PC-3 (cell line): ENCODE measurements at places on chromosomes 1 and 21. TPM values are rescaled to one million over a fixed set of nuclear protein-coding genes. Genes with fewer than 3 reads are reported as not detected.

- H3K4me1 ChIP-seq, result peaks cover 34% of the 10 kb centered on the region
- no peaks in the 10 kb centered on the region for H3K36me3 ChIP-seq
- DNase-seq, result no peak
- no peak overlapping the region for H3K27ac ChIP-seq
- H3K27me3 ChIP-seq, result no peaks in the 10 kb centered on the region
These were observed 67.8 kb downstream of the NID1 start for GRCh38 chr1:235997049-235997448.

DNA sequence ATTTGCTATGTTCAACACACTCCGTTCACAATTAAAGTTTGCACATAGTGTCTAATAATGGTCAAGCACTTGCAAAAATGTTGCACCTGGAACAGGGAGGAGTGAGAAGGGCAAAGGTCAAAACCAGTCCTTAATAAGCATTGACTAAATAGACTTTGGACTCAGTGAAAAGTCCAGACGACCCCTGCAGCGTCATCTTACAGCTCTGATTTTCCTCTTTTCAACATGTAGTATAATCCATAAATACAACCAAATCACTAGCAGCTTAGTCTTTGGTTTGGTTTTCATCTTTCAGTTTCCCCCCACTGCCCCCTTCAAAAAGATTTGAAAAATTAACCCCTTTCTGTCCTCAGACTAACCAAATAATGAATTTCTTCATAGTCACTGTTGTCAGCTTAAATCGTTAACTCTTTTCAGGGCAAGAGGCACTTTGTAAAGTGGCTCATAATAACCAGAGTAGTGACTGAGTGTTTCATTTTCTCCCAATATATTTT, 290.3 kb downstream of the PTPRC start:
- no peak overlapping the region for H3K4me3 ChIP-seq
- H3K4me1 ChIP-seq, result peaks cover 34% of the 10 kb centered on the region
- H3K27me3 ChIP-seq, result no peaks in the 10 kb centered on the region
- no peak for DNase-seq

DNA sequence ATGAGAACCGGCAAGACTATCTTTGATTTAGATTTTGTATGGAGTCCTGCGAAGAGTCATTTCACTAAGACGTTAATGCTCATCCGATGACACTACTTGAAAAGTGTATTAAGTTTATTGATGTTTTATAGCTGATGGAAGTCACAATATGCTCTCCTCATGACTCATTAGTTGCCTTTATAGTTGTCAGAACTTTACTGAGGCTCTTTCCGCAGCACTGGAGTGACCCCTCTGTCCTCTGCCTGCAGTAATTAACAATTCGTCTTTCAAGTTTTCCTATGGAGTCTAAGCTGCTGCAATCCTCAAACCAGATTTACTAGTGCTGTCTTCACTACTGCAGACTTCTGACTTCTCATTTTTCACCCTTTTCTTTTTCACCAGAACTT, 853 bp downstream of the USP16 start:
- H3K4me3 ChIP-seq, result peak overlapping the region; percentile 78
- peak overlapping the region; percentile 89 for H3K27ac ChIP-seq
- H3K4me1 ChIP-seq, result peaks cover 15% of the 10 kb centered on the region

Gene LCE1F
- not detected in 2 replicates for total RNA-seq

GRCh38 chr21:39016740-39017315, 166.4 kb downstream of the PSMG1 start:
- no peaks in the 10 kb centered on the region for H3K36me3 ChIP-seq
- H3K27ac ChIP-seq, result no peak overlapping the region
- H3K4me3 ChIP-seq, result no peak overlapping the region

DNA sequence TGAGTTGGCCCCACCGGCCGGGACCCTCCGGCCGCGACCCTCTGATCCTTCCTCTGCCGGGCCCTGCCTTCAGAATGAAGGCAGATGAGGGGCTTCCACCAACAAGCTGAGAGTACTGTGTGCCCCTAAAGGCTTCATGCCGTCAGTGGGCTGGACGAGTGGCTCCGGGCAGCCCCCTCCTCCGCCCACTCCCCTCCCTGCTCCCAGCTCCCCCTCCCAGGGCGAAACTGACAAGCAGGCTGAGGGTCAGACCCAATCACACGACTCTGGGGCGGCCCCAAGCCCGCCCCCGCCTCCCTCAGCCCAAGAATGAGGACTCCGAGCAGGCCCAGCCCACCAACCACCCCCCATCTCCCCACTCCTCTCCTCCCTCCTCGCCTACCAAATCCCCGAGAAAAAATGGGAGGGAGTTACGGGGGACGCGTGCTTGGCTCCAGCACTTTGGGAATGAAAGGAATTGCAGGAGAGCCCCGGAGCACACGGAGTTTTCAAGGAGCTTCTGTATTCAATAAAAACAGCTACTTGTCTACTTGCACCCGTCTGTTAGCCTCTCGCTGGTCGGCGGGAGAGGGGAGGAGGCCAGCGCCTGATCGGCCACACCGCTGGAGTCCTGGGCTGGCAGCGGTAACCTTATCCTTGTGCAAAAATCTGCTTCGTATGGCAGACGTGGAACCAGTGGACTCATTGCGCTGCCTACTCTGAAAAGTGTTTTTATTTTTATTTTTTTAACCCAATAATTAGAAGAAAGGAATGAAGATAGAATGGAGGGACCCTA, at the start of gene COL11A1:
COL11A1 (minus strand) TSS at position 147 of the 775 bp plus-strand sequence. CDS start 344 bp downstream, outside the sequence.
- DNase-seq, result no peak
- no peaks in the 10 kb centered on the region for H3K36me3 ChIP-seq
- no peak within 1 kb of the TSS for H3K4me3 ChIP-seq
- peaks cover 41% of the 10 kb centered on the region for H3K27me3 ChIP-seq
- H3K27ac ChIP-seq, result no peak within 1 kb of the TSS

DNA sequence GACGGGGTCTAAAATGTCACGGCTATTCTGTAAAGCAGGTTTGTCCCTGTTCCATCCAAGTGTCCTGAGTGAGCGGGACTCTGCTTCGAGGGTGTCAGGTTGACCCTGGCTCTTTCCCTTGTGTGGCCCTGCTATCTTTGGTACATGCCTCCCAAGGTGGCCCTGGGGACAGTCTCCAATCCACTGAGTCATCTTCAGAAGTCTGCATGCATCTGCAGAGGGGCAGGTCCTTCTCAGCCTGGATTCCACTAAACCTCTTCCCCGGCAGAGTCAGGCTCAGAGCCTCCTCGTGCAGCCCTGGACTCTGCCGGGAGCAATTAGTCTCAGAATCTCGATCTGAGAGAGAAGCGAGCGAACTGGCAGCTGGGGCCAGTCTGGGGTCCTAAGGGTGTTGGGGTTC, 50.1 kb upstream of the KCNJ15 start:
- no peak overlapping the region for H3K4me3 ChIP-seq
- H3K27me3 ChIP-seq, result peaks cover 27% of the 10 kb centered on the region; the same call in 1 of the 2 replicates
- no peak for DNase-seq
- H3K36me3 ChIP-seq, result no peaks in the 10 kb centered on the region
- H3K4me1 ChIP-seq, result no peaks in the 10 kb centered on the region

Gene CORT
- total RNA-seq, result 1.2 TPM in 1 of 2 replicates, not detected in the other

Gene TMEM50B
- total RNA-seq, result 21.5 and 25.5 TPM in 2 replicates

- H3K4me1 ChIP-seq, result no peaks in the 10 kb centered on the region
- H3K27me3 ChIP-seq, result no peaks in the 10 kb centered on the region
- no peaks in the 10 kb centered on the region for H3K36me3 ChIP-seq
- no peak overlapping the region for H3K27ac ChIP-seq
These were observed 129.9 kb downstream of the ZNF281 start for GRCh38 chr1:200279810-200280411.

- H3K4me1 ChIP-seq, result no peaks in the 10 kb centered on the region
- H3K4me3 ChIP-seq, result no peak overlapping the region
- no peak for DNase-seq
- H3K36me3 ChIP-seq, result no peaks in the 10 kb centered on the region
These were observed 669.8 kb upstream of the B3GALT2 start for GRCh38 chr1:193856261-193856660.

- no peak within 1 kb of the TSS for H3K4me3 ChIP-seq
- H3K27ac ChIP-seq, result no peak within 1 kb of the TSS
- no peaks in the 10 kb centered on the region for H3K4me1 ChIP-seq
- DNase-seq, result no peak
These were observed at the start of gene GRIK3 for GRCh38 chr1:37034121-37035013. GRIK3 (minus strand) TSS chr1:37034515; CDS start chr1:37034108, 407 bp downstream.

- H3K36me3 ChIP-seq, result no peaks in the 10 kb centered on the region
- H3K27me3 ChIP-seq, result peaks cover 93% of the 10 kb centered on the region
- no peak overlapping the region for H3K27ac ChIP-seq
- H3K4me1 ChIP-seq, result 0 out of 2 replicates have a peak, but pooled peaks cover 5% of the 10 kb centered on the region
These were observed 45.1 kb downstream of the RRAGC start for GRCh38 chr1:38814444-38814983.

DNA sequence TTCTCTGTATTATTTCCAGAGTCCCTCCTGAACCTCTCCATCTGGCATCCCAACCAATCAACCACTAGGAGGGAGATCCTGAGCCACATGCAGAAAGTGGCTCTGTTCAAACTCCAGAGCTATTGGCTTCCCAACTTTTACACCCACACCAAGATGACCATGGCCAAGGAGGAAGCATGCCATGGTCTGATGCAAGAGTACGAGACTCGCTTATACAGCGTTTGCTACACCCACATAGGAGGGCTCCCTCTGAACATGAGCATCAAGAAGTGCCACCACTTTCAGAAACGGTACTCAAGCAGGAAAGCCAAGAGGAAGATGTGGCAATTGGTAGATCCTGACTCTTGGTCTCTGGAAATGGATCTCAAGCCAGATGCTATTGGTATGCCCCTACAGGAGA, 23.6 kb downstream of the RGSL1 start:
- no peak overlapping the region for H3K4me3 ChIP-seq
- no peak overlapping the region for H3K27ac ChIP-seq
- peaks cover 45% of the 10 kb centered on the region for H3K27me3 ChIP-seq
- no peaks in the 10 kb centered on the region for H3K36me3 ChIP-seq

Gene OR2W3
- total RNA-seq, result 4.5 and 9.4 TPM in 2 replicates

GRCh38 chr1:82560566-82560965, 759.8 kb downstream of the ADGRL2 start:
- no peaks in the 10 kb centered on the region for H3K4me1 ChIP-seq
- H3K27ac ChIP-seq, result no peak overlapping the region
- no peaks in the 10 kb centered on the region for H3K36me3 ChIP-seq
- DNase-seq, result no peak
- no peak overlapping the region for H3K4me3 ChIP-seq
- no peaks in the 10 kb centered on the region for H3K27me3 ChIP-seq

Gene NKAIN1
- 0.18 and 0.75 TPM in 2 replicates for total RNA-seq

Gene UROD
- total RNA-seq, result 167 and 168 TPM in 2 replicates

- H3K4me3 ChIP-seq, result no peak overlapping the region
- H3K4me1 ChIP-seq, result peaks cover 29% of the 10 kb centered on the region
- no peak for DNase-seq
These were observed 44.4 kb downstream of the SMG7 start for GRCh38 chr1:183516725-183517124.

DNA sequence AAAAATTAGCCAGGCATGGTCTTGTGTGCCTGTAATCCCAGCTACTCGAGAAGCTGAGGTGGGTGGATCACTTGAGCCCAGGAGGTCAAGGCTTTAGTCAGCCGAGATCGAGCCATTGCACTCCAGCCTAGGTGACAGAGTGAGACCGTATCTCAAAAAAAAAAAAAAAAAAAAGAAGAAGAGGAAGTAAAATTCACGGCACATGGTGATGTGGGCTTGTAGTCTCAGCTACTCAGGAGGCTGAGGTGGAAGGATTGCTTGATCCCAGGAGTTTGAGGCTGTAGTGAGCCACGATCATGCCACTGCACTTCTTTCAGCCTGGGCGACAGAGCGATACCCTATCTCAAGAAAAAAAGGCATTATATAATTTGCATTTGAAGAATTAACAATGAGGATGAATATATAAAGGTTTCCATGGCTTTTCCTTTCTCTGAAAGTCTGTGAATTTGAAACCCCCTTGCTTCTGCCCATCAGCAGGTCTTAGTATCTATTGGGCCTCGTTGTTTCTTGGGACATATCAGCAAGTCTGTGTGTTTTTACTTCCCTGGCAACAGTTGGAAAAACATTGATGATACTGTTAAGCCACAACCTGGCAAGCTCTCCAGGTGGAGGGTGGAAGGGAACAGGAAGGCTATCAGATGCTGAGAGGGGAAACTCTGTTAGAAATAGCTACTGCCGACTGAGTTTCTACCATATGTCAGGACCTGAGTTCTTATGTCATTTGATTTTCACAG, 4.6 kb upstream of the PLA2G2D start:
- H3K36me3 ChIP-seq, result no peaks in the 10 kb centered on the region
- no peak overlapping the region for H3K4me3 ChIP-seq
- peak; percentile 16 for DNase-seq
- peaks cover 13% of the 10 kb centered on the region for H3K4me1 ChIP-seq

Gene CFAP74
- 0.23 TPM in 1 of 2 replicates, not detected in the other for total RNA-seq

- peak overlapping the region; percentile 42 for H3K27ac ChIP-seq
- peak; percentile 81 for DNase-seq
- peaks cover 19% of the 10 kb centered on the region for H3K4me1 ChIP-seq
- peaks cover 18% of the 10 kb centered on the region for H3K36me3 ChIP-seq
- H3K27me3 ChIP-seq, result no peaks in the 10 kb centered on the region
- H3K4me3 ChIP-seq, result no peak overlapping the region
These were observed 143.6 kb downstream of the GABPA start for GRCh38 chr21:25878344-25878743.

DNA sequence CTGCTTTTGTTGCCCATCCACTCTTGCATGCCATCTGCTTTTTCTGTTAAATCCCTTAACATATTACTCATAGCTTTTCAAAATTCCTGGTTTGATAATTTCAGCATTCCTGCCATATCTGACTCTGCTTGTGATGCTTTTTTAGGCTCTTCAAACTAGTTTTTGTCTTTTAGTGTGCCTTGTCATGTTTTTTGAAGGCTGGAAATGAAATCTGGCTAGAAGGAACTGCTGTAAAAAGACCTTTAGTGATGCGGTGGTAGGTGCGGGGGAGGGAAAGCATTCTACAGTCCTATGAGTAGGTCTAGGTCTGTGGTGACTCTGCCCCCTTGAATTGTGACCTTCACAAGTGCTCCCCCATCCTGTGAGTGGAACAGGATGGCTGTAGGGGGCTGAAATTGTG, 15.0 kb upstream of the S100B start:
- no peaks in the 10 kb centered on the region for H3K36me3 ChIP-seq
- no peak for DNase-seq
- no peaks in the 10 kb centered on the region for H3K4me1 ChIP-seq
- no peak overlapping the region for H3K27ac ChIP-seq
- H3K27me3 ChIP-seq, result no peaks in the 10 kb centered on the region; the same call in 1 of the 2 replicates

DNA sequence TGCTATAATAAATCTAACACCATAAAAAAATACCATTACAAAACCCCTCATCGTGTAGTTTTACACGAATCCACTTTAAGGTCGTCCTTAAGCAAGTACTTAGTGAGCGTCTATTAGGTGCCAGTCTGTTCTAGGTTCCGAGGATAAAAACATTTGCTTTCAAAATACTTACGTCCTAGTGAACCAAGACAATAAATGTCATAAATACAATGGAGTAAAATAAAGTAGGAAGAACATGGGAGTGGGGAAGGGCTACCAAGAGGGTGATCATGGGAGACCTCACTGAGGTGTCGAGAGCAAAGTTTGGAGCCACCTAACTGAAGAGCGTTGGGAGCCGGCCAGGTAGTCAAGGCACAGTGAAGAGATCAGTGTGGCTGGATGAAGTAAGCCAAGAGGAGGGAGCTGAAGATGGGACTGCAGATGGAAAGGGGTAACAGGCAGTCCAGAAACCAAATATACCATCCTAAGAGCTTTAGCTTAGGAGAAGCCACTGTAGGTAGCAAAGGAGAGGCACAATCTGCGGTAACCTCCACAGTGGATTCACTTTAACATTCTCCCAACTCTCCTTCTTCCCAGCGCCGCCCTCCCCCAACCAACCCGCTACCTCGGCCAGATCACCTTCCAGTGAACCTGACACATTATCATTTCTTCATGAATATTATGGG, 684 bp downstream of the LTN1 start:
- DNase-seq, result no peak
- H3K27me3 ChIP-seq, result no peaks in the 10 kb centered on the region
- H3K4me3 ChIP-seq, result peak overlapping the region; percentile 83
- no peaks in the 10 kb centered on the region for H3K36me3 ChIP-seq
- H3K4me1 ChIP-seq, result peaks cover 23% of the 10 kb centered on the region
